ENCODE measurements at places on chromosomes 1 and 21.

DNA sequence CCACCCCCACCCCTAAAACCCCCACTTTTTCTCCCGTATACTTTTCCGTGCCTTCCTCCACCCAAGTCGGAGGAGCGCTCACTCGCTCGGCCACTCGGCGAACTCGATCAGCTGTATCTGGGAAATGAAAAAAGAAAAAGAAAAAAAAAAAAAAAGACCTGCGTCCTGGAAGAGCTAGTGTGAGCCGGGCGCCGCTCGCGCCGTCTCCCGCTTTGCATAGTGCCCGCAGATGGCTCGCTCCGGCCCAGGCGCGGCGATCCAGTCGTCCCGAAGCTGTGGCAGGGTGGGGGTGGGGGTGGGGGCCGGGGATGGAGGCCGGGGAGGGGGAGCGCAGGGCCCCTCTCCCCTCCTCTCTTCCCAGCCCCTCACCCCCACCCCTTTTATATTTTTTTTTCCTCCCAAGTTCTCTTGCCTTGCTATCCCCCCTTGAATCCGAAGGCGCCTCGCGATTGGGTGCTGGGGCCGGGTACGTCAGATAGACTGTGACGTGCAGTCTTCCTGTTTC lies 299 bp upstream of the PROX1 start:
- no peak for DNase-seq

DNA sequence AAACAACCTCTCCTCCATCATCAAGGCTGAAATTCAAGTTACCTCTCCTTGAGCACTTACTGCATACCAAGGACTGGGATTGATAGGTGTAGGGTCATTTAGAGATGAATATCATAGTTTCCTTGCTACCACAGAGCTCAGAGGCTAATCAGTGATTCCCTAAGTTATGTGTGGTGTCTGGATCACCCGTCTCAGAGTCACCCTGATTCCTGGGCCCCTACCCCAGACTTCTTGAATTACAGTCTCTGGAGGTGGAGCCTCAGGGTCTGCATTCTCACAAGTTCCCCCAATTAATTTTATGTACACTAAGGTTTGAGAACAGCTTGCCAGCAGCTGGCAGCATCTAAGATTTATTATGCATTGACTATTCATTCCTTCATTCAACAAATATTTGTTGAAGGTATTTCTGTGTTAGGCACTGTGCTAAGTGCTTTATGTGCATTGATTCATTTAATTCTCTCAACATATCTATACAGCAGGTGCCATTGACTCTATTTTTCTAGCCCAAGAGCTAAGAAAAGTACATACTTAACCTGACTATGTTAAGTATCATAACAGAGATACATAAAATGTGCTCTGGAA lies 182.9 kb upstream of the FGGY start:
- DNase-seq: no peak

- DNase-seq: no peak
Measured at GRCh38 chr1:245718123-245718522, 563.3 kb downstream of the KIF26B start.

DNA sequence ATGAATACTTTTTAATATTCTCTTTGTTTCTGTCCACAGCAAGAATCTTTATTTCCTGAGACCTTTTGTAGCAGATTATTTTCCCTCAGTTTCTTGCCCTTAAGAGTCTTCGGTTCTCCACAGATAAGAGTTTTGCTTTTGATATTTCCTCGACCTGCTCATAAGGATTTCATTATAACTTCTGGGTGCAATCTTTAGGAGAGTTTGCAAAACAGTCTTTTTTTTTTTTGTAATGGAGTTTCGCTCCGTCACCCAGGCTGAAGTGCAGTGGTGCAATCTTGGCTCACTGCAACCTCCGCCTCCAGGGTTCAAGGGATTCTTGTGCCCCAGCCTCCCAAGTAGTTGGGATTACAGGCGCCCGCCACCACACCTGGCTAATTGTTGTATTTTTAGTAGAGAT lies 10.1 kb upstream of the UBE4B start:
- DNase-seq: no peak

DNA sequence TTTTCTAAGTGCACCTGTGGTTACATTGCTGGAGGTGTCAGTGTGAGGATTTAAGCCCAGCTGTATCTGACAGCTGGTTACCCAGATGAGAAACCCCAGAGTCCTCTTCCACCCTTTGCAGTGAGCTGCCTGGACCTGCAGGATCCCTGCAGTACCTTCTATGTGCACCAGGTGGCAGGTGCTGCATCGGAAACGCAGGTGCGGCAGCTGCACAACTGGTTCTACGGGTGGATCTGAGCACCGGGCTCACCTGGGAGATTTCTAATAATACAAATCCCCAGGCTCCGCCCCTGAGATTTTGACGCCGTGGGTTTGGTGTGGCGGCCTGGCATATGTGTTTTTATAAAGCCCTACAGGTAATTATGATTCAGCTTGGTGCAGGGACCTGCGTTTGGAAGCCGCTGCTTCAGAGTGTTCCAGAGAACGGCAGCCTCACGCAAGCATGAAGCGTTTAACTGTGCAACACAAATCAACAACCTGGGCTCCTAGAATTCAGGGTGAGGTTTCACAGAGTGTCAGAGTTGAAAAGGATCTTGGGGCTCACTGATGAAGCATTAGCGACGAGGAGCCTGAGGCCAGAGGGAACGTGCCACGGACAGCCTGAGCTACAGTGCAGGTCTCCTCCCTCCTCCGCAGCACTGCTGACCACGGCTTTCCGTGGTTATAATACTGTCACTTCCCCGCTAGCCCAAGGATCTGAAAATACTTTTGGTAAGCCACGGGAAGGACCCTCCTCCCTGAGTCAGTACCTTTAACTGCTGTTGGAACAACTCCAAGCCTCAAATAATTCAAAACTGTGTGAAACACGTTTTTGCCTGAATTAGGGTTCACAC lies 96.7 kb upstream of the TRABD2B start:
- DNase-seq: peak; percentile 45

DNA sequence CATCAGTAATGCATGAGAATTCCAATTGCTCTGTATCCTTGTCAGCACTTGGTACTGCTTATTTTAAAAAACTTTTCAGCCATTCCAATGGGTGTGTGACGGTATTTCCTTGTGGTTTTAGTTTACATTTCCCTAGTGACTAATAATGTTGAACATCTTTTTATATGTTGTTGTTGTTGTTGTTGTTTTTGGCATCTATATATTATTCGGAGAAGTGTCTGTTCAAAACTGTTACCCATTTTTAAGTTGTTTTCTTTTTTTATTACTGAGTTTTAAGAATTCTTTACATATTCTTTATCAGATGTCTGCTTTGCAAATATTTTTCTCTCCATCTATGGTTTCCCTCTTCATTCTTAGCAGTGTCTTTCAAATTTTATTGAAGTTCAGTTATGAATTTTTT lies 231.1 kb upstream of the POU3F1 start:
- no peak for DNase-seq

- no peak for DNase-seq
Measured at GRCh38 chr1:186113461-186113860, 261.6 kb downstream of the TPR start.

- DNase-seq: no peak
Measured at GRCh38 chr1:215417122-215417521, 150.0 kb upstream of the KCTD3 start.

DNA sequence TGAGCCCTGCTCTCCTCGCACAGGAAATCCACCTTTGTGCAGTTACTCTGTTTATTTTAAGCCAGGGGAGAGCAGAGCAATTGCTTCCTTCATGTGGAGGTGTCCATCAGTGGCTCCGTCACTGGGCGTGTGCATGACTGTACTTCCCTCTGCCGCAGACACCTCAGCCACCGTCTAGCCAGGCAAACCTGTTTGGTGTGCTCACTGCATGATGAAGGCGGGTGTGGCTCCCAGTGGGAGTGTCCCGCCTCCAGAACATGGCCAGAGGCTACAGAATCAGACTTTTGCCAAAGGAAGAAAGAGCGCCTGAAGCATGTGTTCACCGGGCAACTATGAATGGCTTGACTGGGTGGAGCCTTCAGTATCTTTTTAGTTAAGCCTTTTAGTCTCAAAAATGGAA lies 26.1 kb upstream of the LAMC2 start:
- no peak for DNase-seq

DNA sequence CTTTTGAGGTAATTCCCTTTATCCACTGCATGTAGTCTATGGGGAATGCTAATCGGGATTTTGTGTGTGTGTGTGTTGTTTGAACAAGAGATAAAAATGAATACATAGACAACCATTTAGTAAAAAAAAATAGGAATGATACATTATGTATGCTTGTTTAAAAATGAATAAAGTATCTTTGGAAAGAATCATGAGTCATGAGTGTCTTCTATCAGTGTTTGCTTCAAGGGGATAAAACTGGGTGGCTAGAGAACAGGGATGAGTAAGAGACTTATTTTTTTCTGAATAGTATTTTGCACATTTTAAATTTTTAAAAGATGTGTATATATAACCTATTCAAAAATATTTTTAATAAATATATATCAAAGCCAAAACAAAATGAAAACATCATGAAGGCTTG lies 839.4 kb upstream of the ADGRL4 start:
- no peak for DNase-seq

DNA sequence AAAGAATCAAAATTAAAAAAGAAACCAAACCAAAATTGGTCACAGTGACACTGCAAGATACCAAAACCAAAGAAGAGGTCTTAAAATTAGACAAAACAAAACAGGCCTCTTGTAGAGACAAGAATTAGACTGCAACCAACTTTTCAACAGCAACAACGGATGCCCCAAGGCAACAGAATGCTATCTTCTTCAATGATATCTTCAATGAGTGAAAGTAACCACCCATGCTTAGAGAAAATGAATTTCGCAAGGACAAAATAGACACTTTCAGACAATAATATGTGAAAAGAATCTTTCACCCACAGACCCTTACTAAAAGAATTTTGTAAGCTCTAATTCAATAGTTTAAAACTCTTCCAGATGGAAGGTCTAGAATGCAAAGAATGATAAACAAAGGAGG lies 41.7 kb downstream of the USP48 start:
- no peak for DNase-seq

DNA sequence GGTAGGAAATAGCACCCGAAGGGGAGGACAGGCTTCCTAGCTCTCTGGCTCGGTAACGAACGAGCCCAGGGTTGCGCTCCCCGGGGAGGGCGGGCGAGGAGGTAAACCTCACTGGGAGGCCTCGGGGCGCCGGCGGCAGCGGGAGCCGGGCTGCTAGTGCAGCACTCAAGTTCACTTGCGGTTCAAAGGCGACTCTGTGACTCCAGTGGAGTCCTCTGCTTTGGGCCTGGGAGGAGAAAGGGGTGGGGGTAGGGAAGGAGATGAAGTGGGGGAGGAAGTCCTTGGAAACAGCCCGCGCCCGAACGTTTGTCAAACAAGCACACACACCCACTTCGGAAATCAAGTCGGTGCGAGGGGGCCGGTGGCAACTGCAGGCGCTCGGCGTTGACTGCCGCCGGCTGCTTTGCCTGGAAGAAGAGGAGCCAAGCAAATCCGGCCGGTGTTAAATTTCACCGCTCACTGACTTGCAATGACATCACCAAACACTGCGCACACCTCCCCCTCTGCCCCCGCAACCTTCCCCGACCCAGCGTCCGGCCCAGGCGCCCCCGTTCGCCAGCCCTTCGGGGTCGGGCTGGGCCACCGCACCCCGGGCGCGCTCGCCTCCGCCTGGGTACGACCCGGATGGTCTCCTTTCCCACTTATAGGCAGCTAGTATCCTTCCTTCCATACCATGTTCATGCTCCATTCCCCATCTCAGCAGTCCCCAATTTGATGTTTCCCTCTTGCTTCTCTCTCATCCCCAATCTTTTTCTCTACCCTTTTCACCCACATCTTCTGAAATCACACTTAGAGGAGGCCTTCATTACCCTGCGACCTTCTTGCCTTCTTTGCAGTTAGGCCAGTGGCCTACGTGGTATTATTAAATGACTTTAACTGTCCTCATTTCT lies at the start of gene COL24A1:
Gene COL24A1 (minus strand): TSS at position 207 of the 890 bp plus-strand sequence. CDS start 376 bp downstream, outside the sequence.
- DNase-seq: no peak

DNA sequence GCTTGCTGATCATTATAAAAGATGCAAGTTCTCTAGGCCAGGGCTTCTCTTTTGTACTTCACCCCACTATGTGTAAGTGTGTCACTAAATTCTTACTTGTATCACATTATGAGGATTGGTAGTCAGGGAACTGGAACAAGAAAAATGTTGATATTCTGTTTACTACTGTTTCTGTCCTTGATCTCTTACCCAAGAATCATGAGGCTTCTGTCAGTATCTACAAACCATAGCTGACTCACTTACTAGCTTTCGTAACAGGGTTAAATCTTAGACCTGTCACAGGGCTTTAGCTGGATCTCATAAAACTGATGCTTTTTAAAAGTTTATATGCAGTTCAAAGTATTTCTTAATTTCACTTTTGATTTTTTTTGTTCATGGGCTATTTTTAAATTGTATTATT lies 681.2 kb downstream of the PLPP3 start:
- no peak for DNase-seq

DNA sequence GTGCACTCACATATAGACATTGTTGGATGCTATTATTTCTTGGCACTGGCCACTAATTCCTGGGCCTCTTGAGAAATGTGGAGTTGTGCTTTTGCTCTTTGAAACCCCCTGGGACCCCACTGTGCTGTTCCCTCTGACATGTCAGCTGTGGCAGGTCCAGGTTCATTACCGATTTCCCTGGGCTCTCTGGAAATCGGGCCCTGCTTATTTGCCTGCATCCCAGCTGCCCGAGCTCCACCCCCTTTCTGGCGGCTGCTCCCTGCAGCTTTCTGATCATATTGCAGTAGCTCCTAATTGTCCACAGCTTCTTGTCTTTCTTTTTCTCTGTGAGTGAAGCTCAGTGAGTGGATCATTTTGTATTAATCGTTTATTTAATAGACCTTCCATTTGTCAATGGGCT lies 183.7 kb upstream of the FAM78B start:
- DNase-seq: no peak

DNA sequence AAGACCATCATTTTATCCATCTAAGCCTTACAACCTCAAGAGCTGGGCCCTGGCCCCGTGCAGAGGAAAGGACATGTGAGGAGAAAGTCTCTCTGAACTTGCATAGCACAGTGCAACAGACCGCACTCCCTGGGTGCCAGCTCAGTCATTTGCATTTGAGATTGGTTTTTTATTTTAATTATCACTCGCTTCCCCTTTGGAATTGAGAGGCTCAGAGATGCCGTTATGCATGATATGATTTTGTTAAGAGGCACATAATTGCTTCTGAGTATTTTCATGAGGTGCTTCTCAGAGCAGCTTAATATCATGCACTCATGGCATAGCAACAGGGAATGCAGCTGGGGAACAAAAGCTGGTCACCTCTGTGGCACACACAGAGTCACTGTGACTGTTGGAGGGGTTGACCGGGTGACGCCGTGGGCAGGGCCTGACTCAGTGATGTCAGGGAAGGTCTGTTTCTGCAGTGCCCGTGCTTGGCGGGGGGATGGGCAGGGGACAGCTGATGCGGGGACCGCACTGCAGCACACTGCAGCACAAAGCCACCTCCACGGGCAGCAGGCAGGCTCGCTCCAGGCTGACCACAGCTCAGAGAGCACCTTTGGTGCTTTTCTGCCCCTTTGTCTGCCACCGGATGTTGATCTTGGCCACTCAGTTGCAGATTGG lies 43.2 kb upstream of the VAMP3 start:
- DNase-seq: no peak

- DNase-seq: no peak
Measured at GRCh38 chr1:6588893-6589520, 9.2 kb downstream of the ZBTB48 start.

DNA sequence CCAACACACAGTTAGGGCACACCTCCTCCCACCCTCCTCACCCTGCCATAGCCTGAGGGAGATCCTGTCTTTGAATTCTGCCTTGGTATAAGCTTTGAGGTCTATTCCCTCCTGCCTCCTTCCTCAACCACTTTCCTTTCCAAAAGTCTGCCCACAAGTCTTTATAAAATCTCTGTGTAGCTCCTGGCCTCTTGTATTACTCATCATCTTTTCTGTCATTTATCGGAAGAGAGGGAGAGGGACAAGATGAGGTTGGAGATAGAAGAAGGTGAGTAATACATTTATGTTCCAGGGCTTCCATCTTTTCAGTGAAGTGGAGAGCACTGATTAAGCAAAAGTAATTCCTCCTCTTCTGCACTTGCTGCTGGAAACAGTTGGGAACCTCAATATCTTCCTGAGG lies 30.5 kb upstream of the EFCAB14 start:
- no peak for DNase-seq
